ENCODE measurements at places on chromosomes 2 and 18.

DNA sequence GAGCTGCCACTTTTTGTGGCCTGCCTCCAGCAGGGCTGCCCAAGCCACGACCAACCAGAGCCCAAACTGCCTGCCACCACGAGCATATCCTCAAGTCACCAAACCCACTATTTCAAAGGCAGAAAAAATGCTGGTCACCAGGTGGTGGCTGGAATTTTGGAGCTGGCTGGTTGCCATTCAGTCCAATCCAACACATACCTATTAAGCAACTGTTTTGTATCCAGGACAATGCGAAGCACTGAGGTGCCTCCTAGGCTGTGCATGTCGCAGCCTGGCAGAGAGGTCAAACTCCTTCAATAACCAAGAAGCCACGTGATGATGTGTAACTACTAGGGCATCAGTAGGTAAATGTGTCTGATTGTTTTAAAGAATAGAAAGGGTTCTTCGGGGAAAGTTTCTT, 108.3 kb upstream of the PPP1CB start:
- DNase-seq, result no peak

DNA sequence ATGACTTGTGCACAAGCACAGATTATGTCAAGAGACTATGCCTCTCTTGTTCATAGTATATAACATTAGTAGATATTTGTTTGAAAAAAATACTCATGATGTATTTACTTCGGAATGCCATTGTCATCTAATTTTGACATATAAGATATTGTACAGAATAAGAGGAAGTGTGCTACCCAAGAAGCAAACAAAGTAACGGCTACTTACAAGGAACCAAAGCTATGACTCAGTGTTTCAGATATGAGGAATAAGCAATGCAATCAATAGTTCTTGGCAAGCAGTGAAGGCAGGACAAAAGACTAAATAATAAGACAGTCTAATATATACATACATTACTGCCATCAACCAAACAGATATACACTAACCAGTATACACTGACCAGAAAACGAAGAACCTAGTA, 256.3 kb downstream of the CCDC178 start:
- DNase-seq, result peak; percentile 40

DNA sequence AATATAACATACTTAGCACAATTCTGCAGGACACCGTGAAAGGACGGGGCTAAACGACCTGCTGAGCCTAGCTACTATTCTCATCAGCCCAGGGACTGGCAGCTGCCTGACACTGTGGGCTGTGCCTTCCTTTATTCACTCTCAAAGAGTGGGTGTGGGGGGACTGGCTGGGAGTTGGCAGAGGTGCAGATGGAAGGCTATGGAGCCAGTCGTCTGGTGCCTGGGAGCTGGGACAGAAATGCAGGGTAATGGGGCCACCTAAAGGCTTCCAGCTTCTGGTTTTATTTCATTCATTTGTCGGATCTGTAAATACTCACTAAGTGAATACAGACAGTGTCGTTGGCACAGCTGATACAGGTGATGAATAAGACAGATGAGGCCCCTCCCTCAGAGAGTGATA, 56.0 kb upstream of the NFU1 start:
- no peak for DNase-seq

DNA sequence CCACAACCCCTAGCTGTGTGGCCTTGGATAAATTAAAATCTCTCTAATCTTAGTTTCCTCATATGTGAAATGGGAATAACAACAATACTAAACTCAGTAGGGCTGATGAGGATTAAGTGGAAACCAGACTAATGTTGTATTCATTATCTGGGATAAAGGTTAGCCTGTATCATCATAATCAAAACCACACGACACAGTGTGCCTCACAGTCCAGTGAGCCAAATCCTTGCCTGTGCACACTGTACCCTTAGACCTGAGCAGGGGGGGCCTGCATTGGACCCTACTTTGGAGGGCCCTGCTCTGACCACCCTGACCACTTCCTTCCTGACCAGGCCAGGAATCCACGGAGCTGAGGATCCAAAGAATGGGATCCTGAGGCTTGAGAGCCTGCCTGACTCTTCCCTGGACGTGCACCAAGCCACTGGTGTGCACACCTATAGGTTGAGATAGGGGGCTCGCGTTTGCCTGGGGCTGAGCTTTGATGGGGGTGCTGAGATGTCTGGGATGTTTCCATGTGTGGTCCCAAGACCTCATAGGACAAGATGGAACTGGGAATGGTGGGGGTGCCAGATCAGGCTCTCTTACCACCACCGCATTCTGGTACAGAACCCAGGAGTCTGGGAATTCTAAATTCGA, 69.7 kb downstream of the TGOLN2 start:
- no peak for DNase-seq

All from epithelial cell of prostate (primary cell).